H4 (cell line): ENCODE measurements at places on chromosomes 7 and 10. TPM values are rescaled to one million over a fixed set of nuclear protein-coding genes. Genes with fewer than 3 reads are reported as not detected.

NPTX2 gene
- total RNA-seq, result not detected in 2 replicates

DNA sequence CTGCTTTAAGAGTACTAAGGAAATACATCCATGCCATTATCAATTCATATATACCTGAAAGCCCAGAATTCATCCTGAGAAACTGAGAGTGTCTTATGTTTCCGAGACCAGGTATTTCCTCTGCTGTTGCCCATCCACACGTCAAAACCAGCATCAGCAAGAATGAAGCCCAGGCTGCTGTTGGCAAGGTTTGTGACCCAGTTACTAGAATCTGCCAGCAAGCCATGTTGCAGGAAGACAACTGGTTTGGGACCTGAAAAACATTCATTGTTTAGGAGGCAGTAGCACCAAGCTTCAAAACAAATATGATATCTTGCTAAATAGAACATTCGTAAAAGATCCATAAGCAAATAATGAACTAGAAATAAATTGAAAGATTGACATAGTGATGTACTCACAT is 21.0 kb upstream of the CH25H start:
- no peak for DNase-seq

GRCh38 chr7:66304536-66304935 is 99.4 kb downstream of the TPST1 start:
- DNase-seq, result no peak

WDR86 gene
- 0.88 TPM in 1 of 2 replicates, not detected in the other for total RNA-seq

DNA sequence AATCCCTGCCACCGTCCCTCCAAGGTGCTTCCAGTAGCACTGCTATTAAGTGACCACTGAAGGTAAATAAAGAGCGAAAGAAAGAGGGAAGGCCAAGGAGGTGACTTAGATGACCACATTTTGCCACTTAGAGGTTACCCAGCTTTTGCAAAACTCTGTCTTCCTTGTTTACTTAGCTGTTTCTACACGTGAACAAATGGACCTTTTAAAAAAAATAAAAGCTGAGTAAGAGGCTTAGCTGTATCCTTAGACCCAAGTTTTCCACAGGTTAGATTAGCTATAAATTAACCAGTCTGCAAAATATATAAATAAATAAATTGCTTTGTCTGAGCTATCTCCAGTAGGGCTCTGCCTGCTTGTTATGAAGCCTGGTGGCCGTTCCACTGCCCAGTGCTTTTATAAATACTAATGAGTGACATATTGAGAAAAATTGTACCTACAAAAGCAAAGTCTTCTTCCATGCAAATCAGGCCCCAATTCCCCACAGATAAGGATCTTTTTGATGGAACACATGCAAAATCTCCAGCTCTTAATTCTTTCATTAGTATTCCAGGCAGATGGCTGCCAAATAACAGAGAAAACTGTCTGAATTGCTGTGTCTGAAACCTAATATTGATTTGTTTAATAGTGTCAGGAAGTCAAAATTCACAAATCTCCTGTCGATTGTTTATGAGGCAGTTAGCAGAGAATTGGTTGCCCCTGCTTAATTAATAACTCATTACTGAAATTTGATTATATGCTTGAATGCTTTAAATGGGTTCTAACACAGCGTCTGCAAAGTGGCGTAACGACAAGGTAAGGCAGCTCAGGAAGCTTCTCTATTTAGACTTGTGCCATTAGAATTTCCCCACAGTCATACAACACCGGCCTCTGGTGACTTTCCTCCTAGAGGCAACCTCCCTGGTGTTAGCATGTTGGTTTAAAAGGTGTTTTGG is 176.7 kb downstream of the EMX2 start:
- peak; percentile 69 for DNase-seq

DNA sequence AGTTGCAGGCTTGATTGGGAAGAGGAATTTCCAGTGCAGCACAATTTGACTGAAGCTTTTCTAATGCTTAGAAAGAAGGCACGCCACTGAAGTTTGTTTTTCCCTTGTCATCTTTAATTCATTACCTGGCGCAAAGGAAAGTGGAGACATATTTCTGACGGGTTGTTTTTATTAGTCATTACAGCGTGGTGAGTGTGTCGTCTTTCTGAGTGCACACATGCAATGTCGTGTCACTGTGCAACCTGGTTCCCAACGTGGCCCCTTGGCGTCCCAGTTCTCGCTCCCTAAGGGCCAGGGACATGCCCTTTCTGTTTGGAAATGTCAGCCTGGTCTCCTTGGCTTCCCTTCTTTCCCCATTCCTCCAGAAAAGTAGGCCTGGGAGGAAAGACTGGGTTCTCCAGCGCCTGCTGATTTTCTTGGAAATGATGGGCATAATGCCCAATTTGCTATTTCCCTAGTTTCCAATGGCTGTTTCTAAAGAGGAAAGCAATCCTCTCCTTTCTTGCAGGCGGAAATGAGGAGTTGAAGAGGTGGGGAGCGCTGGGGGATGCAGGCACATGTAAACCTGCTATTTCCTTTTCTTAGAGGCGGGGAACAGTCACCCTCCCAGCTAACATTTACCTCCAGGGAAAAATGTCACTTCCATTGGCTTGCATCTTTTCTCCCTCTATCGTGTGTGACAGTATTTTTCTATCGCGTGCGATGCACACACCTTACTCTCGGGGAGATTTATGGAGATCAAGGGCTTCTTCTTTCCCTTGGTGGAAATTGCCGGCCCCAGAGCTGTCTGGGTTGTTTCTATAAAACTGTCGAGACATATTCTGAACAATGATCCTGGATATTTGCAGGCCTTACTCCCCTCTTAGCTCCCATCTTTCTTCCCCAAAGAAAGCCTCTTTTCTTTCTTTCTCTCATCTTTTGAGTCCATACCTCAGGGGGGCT is 249.8 kb downstream of the ARHGAP12 start:
- DNase-seq, result no peak

DNA sequence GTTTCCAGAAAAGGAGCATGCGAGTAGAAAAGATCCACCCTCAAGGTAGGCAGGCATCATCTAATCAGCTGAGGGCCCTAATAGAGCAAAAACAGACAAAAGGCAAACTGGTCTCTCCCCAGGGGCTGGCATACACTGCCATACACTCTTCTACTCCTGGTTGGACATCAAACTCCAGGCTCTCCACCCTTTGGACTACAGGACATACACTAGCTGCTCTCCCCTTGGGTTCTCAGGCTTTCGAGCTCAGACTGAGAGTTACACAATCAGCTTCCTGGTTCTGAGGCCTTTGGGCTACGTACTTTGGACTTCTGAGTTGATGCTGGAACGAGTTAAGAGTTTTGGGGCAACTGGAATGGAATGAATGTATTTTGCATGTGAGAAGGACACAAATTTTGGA is 50.9 kb upstream of the TM9SF3 start:
- DNase-seq, result no peak

GRCh38 chr7:117008886-117009531 is 55.7 kb downstream of the ST7 start:
- peak; percentile 95 for DNase-seq

DNA sequence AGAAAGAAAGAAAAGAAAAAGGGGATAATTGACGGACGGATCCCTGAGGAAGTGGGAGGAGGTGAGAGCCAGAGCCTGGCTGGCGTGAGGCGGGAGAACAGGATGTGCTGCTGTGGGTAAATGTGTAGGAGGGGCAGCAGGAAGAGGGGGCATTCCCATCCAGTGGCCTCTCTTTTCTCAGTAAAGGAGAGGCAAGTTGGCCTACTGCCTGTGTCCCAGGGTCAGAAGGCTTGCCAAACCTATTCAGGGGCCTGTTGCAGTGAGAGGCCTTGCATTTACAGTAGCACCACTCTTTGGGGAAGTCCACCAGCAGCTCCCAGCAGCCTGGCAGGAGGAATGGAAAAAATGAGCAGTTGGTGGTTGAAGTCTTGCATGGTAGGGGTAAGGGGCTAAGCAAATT is 26.6 kb upstream of the ASCC1 start:
- peak; percentile 49 for DNase-seq

TRPV5 gene
- total RNA-seq, result not detected in 2 replicates

DNA sequence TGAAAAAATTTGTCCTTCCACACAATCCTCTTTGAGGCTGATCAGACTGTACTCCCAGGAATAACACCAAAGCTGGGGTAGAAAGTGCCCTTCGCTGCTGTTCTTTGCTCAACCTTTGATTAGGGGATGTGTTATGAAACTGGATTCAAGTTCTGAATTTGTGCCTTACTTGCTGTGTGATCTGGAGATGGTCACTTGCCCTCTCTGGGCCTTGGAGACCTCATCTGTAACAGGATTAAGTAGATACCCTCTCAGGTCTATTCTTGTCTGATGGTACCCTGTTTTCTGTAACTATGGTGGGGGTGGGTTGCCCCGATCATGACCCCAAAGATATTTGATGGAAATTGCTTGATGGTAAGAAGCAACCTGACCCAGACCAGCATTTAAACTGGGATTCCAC is 368.5 kb downstream of the PLXNA4 start:
- DNase-seq, result no peak

DNA sequence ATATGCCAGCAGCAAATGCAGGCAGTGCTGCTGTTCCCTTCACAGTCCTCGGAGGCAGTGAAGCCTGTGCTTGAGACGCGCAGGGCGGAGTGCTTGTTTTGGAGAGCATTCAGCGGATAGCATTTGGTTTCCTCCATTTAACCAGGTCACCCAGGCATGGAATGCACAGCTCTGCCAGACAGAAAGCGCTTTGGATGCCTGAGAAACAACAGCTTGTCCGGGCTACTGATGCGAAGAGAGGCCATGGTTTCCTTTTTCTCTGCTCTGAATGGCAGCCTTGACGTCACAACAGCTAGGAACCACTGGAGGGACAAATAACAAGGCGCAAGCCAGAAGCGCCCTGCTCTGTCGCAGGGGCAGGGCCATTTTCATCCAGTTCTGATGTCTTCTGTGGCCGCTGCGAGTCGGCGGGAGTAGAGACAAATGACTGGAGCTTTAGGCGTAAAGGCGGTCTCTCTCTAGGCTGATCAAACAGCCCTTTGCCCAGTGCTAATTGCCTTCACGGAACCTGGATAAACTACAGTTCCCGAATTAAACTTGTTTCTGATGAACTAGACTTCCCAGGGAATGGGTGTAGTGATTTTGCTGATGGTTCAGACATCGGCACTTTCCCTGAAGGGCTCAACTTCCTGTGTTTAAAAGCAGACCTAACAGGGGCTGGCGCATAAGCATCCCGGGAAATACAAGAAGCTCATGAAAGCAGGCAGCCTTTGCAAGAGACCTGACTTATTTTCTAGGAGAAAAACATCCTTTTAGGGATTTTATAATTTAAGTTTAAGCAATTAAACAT is 187.6 kb upstream of the KLF14 start:
- DNase-seq, result no peak

PIP gene
- not detected in 2 replicates for total RNA-seq

SPDYE2B gene
- total RNA-seq, result not detected in 2 replicates

DNA sequence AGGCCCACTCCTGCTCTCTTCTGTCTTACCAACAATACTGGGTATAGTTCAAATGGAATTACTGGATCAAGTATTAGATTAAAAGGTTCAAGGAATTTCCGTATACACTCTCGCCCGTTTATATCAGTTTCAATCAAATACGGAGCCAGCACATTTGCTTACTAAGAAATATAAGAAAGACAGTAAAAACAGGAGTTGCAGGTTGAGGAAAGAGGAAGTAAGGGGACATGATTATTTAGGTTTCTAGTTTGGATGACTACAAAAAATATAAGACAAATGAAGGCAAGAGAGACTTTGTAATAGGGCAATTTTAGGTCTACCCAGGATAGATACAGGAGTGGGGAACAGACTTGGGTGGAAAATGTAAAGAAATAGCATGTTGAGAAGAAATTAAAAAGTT is 109.9 kb upstream of the ABI1 start:
- DNase-seq, result no peak
